NCI-H82 (cell line): ENCODE measurements at places on chromosomes 4 and X.

- DNase-seq, result peak; percentile 28
Measured at GRCh38 chr4:24471486-24472160, 112.7 kb downstream of the DHX15 start.

GRCh38 chr4:75786938-75787337 is 62.6 kb downstream of the USO1 start:
- DNase-seq, result no peak

- DNase-seq, result no peak
Measured at GRCh38 chrX:49762175-49762720, 66.5 kb upstream of the PAGE1 start.

- DNase-seq, result peak; percentile 25
Measured at GRCh38 chrX:81377329-81377728, 175.4 kb downstream of the SH3BGRL start.

- no peak for DNase-seq
Measured at GRCh38 chr4:138927072-138927471, 88.5 kb upstream of the NOCT start.

DNA sequence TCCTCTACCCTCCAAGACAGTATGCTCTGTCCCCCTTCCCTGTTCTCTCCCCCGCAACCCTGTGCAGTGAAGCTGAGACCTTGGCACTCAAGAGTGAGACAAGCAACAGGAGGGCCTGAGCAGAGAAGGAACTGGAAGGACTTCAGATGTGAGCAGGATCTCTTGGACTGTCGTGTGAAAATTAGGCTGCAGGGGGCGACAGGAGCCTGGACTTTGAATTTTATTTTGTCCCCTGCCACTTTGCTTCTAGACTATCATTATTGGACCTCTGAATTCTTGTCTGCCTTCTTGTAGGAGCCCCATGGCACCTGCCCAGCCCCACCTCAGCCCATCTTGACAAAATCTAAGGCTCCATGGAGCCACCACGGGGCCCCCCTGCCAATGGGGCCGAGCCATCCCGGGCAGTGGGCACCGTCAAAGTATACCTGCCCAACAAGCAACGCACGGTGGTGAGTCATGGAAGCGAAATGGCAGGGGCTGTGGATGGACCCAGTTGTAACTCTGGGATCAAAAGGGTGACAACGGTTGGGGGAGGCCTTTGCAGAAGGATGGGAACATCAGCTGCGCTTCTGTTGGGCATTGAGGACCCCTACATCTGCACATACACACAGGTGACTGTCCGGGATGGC is 1.7 kb downstream of the ARAF start:
- DNase-seq, result peak; percentile 8

DNA sequence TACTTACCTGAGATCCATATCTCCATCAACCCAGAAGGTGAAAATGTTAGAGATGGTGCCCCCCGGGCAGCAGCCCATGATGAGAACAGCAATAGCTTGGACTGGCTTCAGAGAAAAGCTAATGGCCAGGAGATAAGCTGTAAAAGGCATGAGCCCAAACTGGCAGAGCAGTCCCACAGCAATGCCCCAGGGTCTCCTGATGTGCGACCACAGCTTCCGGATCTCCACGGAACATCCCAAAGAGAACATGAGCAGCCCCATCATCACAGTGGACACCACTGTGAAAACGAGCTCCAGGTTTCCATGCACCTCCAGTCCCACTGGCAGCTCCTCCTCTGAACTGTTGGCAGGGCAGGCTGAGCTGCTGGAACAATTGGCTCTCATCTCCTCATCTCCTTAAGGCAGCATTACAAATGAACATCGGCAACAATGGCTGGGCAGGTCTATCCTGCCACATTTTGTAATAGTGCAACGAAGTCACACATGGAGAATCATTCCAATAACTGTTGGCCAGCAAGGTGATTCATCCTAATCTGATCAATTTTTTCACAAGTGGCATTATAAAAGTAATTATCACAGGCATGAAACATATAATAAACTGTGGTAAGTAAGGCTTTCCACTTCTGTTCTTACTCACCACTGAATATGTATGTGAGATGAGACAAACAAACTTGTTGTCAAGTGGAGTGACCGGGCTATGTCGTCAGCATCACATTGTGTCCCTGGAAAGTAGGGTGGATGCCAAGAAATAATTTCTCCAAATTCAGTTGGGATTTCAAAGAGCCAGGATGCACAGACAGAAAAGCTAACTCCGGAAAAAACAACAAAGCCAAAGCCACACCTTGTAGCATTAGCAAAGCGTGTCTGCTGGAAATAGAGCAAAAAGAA is at the start of gene SLC10A6:
Gene SLC10A6 (minus strand): TSS at position 653 of the 888 bp plus-strand sequence. CDS start 269 bp downstream, at position 384.
- DNase-seq, result no peak

- DNase-seq, result peak; percentile 59
Measured at GRCh38 chr4:80336582-80336981, 1.1 kb downstream of the CFAP299 start.

- no peak for DNase-seq
Measured at GRCh38 chrX:252957-253291, 28.3 kb upstream of the PLCXD1 start.

DNA sequence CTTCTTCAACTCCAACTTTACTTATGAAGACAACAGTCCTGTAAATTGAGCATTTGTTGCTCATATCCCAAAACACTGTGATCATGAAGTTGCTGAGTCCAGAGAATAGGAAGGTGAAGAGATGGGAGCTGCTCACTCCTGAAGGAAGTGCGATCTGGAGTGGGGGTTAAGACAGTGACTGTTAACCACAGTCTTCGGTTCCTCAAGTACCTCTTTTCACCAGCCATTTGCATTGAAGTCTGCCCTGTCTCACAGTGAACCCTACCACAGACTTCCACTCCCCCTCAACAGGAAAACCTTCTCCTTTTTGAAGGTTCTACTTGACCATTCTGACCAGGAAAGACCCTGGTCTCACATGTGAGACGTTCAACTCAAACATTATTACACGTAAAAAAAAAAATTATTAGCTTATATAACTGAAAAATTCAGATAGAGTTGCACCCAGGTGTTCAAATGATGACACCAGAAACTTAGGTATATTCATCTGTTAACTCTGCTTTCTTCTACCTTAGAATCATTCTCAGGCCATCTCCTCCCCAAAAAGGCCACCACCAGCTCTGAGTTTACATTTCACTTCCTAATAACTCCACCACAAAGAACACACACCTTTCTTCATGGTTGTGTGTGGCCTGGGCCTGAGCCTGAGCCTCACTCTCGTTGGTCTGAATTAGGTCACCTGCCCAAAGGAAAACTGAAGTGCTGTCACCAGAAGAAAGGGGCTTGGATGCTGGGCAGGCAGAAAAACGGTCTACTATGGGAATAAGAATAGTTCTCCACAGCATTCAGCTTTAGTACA is 199.2 kb downstream of the DCTD start:
- no peak for DNase-seq

DNA sequence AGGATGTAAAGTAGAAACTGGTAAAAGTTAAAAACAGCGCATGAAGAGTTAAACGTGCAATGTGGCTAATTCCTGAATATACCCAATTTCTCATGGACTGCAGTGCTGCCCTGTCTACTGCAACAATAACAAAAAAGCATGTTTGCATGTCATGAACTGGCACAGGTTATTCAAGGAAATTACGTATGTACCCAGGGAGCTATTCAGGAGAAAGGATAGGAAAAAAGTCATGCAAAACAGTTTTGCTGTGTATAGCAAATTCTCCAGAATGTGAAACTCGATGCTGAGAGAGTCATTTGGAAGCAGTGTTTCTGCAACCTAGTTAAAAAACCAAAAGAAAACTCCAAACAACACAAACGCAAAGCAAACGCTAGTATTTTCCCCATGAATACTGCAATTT is 381.5 kb upstream of the PRKX start:
- no peak for DNase-seq

- DNase-seq, result peak; percentile 54
Measured at GRCh38 chr4:94897023-94897422, 139.3 kb downstream of the BMPR1B start.

GRCh38 chr4:11005300-11005699 is 320.7 kb upstream of the CLNK start:
- no peak for DNase-seq

DNA sequence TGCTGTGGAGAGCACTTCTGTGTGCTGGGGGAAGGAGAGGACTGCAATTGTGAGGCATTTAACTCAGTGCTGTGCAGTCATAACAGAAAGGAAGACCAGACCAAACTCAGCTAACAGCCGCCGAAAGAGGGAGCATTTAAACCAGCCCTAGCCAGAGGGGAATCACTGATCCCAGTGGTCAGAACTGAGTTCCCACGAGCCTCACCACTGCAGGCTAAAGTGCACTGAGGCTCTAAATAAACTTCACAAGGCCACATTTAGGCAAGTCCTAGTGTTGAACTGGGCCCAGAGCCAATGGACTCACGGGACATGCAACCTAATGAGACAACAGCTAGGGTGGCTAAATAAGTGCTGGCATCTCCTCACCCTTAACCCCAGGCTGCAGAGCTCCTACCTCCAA is 20.4 kb downstream of the IQCM start:
- no peak for DNase-seq

DNA sequence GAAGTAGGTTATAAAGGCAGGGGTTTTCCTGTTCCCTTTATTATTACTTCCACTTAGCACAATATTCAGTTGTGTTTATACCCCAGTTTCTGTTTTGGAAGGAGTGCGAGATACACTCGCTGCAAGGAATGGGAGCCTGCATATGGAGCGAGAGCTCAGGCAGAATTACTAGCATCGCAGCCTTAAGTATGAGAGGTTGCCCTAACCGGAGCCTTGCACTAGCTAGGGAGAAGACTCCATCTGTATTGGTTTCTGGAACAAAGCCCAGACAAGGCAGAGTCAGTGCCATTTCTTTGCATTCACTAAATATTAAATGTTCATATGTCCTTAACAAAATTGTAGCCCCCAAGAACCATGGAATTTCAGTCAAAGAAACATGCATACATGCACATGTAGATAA is 6.2 kb upstream of the DCTD start:
- DNase-seq, result no peak

DNA sequence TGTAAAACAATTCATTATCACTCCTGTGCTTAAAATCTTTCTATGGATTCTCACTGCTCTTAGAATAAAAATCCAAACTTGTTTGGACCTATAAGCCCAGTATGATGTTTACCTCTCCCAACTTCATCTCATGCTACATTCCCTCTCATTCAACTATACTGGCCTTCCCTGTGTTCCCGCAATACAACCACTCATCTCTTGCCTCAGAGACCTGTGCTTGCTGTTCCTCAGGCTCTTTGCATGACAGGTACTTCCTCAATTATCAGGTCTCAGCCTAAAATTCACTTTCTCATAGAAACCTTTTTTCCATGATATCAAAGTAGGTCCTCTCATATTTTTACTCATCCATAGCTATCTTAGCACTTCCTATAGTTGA is 71.7 kb downstream of the ENOX2 start:
- DNase-seq, result no peak

GRCh38 chrX:125786316-125786715 is 379.8 kb downstream of the DCAF12L2 start:
- no peak for DNase-seq

DNA sequence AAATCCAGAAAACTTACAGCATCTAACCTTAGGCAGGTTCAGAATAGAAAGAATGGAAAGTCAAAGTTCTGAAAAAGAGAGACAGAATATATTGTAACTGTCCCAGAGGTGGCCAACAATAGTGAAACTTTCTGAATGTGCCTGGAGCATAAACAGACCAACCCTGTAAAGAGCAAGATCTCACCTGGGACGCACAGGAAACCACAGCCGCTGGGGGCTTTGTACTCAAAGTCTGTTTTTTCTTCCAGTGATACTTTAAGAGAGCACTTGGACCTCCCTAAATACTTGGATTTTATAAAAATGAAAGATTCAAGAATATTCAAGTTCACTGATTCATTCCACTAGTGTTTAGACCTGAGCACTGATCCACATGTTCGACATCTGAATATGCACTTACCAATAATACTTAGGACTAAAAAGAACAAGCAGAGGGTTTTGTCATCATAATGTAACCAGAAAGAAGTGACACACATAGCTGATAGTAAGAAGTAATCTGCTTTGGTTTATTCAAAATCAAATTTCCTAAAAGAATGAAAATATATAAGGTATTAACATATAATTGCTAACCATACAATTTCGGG is 35.3 kb downstream of the ARAP2 start:
- no peak for DNase-seq

DNA sequence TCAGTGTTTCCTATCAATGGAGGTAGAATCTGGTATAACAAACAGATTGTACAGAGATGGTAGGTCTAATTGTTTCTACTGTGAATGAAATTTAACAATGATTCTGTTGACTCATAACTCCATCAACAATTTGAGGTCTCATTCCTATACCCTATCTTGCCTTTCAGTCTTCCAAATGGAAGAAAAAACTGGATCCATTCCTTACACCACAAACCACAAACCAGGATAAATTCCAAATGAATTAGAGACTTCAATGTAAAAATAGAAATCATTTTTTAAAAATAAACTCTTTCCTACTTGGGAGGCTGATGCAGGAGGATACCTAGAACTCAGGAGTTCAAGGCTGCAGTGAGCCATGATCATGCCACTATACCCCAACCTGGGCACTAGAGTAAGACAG is 114.4 kb upstream of the WDR44 start:
- no peak for DNase-seq

DNA sequence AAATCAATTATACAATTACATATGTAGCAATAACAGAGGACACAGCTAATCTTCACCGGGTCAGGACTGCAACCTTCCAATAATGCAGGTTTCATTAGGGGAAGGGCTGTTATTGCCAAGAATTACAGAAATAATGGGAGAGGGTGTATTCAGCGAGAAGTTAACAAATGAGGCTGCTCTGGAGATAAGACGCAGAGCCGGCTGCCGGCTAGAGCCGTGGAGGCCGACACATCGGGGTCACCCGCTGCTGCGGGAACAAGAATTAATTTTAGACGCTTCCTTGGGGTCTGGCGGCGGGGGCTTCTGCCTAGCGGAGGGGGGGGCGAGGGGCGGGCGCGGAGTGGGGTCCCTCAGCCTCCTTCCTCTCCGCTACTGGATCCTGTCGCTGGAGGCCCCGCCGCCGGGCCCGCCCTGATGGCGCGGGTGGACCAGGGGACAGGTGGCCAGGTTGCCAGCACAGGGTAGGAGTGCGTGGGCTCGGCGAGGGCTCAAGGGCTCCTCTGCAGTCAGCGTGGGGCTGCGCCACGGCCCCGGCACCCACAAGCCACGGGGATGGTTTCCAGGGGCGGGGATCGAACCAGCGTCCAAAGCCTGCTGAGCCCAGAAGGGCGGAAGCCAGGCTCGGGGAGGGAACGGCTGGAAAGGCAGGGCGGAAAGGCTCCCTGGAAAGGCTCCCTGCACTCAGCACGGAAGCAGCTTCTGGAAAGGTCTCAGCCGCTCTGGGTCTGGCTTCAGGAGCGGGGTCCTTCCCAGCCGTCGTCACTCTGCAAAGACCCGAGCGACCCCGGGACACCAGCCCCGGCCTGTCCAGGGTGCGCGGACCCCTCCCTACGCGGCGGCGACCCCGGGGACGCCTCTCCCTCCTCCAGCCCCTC is 113.8 kb upstream of the NKX1-1 start:
- peak; percentile 50 for DNase-seq

DNA sequence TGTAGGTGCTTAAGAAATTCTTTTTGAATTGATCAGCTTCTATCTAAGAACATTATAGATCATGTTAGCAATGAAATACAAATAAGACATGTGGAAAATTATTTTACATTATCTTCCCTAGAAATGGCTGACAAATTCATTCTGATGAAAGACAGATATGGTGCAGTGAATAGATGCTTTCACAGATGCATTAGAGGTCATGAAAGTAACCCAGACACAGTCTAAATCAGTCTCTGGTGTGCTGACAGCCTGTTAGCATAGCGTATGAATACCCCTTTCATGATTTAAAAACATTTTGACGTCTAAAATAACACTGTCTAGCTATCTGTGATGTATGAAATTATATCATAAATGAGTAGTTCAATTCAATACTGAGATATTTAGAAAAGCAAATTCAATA is 180.9 kb downstream of the UNC5C start:
- DNase-seq, result no peak
